ENCODE measurements at places on chromosomes 6 and 20.
A peak's percentile ranks its signal among the peaks of the same experiment; 100 is the strongest.

DNA sequence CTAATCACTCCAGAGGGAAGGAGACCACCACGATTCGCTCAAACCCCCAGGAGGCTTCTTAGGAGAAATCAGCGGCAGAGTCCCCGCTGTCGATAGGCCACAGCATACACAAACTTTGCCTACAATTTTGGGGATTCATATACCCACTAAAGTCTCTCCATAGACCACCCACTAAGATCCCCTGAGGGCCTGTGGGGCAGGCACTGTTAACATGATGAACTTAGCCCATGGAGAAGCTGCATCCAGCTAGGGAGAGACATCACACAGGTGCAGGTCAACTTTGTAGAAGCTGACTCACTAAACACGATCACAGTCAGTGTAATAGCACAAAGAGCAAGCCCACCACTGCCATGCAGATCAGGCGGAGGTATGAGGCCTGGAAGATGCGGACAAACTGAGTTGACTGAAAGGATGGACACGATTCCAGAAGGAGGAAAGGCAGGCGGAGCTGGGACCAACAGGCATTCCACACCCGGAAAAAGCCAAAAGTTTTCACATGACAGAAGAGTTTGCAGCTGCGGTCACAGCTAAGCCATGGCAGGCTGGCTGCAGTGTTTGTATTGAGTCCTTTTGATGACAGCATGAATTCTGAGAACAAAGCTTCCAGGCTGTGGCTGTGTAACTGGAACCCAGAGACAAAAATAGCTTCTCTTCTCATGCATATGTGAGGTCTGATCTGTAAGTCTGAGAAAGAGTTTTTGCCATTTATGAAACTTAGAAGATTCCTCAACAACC, 75.7 kb upstream of the QKI start:
- DNase-seq, result no peak

GRCh38 chr6:159982731-159983506, 14.0 kb downstream of the IGF2R start:
- peak; percentile 23 for DNase-seq

- no peak for DNase-seq
Observed at GRCh38 chr6:1792989-1793388, 183.3 kb downstream of the FOXC1 start.

GRCh38 chr20:63942250-63942951, 13.8 kb downstream of the UCKL1 start:
- peak; percentile 37 for DNase-seq

GRCh38 chr6:36825994-36826393, 13.2 kb downstream of the CPNE5 start:
- no peak for DNase-seq

DNA sequence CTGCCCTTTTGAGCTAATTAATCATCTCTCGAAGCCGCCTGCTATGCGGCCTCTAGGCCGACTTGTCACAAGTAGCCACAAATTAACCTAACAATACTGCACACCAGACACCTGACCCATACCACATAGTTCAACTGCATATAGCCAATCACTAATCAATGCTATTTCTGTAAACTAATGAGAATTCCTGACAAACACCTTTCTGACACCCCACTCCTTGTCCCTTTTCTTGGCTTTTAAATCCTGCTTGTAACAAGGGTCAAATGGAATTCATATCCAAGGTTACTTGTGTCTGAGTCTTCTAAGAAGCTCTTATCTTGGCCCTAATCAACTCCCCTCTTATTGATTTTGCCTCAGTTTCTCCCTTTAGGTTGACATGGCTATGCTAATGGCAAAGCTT, 366.1 kb downstream of the NRN1 start:
- DNase-seq, result no peak

GRCh38 chr6:80969439-80969838, 783.0 kb downstream of the TENT5A start:
- DNase-seq, result no peak

DNA sequence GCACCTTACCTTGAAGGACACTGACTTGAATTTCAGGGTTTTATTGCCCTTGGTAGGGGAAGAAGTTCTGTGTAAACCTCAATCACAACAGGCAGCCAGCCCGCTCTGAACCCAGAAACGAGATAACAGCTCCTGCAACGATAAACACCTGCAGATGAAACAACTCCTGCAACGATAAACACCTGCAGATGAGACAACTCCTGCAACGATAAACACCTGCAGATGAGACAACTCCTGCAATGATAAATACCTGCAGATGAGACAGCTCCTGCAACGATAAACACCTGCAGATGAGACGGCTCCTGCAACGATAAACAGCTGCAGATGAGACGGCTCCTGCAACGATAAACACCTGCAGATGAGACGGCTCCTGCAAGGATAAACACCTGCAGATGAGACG, 54.0 kb upstream of the TBXT start:
- no peak for DNase-seq

DNA sequence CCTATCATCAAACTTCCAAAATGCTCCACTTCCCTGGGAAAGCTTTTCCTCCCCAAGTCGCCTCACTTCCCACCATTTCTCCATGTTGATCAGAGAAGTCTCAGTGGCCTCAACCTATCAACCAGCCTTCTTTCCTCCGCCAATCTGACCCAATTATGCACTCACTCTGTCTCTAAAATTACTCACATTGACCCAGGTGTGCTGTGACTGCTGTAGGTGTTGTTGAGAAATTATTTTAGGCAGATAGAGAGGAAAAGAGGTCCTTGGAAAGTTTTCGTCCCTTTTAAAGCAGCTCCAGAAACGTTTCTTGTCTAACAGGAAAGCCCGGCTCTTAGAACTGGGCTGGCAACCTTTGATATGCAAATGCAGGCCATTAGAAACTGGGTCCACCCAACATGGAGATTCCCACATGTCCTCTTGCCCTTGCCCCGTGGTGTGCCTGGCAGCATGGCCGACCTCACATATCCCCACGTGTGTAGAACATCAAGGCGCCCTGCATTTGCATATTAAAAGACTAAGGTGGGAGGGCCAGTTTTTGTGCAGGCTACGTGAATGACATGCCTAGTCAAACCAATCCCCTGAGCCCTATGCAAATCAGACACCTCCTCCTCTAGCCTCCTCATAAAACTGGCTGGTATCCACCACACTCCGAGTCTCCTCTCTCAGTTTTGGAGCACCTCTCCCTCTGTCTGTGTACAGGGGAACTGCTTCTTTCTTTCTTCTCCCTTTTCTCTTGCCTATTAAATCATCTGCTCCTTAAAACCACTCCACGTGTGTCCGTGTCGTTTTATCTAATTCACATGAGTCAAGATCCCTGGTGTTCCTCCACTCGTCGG, 12.9 kb downstream of the IPCEF1 start:
- no peak for DNase-seq

DNA sequence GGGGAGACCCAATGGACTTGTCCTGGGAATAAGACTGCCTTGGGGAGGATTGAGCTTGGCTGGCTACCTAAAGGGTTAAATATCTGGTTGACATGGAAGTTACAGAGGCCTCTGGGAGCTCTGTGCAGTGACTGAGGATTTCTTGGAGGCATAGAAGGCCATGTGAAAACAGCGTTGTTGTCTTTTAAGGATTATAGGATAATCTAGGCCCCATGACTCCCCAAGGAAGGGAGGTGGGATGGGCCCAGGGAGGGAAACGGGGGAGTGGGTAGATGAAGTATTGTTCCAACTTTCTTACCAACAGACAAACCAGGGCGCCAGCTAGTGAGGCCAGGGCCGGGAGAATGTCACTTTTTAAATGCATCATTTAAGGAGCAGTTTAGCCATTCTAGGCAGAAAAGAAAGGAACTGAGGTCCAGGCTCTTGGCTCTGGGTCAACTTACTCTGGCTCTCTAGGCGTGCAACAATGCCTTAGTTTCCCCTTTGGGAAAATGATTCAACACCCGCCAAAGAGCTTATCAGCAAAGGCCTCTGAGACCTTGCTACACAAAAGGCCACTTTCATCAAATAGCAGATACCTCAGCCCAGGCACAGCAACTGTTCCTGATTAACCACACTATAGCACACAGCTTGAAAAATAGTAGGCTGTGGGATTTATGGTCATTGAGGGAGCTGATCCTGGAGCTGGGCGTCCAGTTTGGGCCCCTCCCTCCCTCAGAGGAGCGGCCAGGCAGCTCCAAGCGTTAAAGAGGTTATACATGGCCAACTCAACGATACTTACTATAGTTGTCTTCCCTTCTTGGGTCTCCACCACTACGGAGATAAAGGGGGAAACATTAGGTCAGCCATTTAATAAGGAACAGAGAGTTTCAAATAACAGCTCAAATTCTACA, 7.0 kb downstream of the MRPS18A start:
- DNase-seq, result no peak

DNA sequence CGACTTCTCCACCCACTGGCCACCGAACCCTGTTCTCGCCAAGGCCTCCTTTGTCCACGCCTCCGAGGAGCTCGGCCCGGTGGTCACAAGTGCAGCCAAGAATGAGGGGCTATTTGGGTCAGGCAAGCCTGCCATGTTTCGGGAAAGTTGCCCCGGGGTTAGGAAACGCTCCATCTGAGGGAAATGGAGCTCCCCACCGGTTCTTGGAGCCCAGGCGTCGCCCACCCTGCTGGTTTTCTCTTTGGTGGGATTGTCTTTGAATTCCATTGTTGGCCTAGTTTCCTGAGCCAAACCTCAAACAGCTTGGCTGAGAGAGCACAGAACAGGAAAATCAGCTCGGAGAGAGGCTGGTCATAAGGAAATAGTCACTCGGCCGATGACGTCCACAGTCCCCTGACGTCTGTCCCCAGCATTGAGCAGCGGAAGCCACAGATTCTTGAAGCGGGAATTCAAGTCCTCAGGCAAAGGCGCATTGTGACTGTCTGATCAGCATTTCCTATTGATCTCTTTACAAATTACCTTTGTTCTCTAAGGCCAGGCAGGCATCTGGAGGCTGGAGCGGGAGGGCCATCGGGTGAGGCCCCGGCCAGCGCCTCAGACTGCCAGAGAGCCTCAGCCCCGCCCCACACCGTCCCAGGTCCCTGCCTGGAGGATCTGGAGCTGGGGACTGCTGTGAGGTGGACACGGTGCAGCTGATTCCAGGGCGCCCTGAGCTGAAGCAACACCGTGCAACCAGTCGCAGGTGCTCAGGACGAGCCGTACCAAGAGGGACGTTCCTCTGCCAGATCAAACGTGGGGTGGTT, 138.6 kb downstream of the DLL1 start:
- DNase-seq, result no peak

DNA sequence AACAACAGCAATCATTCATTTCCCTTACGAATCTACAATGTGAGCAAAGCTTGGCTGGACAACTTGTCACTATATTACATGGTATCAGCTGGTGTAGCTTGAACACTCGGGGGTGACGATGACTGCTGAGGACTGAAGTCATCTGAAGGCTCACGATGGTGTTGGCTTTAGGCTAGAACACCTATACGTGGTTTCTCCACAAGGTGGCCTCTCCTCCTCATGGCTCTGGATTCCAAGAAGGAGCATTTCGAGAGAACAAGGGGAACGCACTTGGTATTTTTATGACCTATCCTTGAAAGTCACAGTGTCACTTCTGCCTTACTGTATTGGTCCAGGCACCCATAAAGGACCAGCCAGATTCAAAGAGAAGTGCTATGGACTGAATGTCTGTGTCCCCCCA, 37.5 kb upstream of the ADGRF1 start:
- no peak for DNase-seq

DNA sequence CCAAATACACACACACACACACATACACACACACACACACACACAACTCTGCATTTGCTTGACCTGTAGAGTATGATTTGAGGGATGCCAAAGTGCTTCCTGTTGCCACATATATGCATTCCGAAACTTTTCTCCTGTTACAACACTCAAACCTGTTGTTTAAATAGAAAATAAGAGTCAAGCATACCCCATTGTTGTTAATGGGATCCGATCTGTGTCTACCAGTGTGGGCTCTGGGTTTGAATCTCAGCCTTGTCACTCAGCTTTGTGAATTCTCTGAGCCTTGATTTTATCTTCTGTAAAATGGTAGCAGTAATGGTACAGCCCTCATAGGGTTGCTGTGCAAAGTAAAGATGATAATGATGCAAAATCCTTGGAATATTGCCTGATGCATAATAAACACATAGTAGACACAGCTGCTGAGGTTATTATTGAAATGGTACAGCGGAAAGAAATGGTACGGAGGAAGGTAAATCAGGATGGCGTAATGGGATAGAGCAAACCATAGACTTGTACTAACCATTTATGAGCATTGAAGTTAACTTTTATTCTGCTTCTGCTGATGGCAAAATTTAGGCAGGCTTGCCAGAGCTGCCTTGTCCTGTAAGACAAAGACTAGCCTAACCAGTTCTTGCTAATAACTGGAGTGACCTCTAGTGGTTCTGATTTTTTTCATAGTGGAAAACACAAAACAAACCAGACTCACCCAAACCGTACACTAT, 113.5 kb upstream of the PHACTR1 start:
- no peak for DNase-seq

DNA sequence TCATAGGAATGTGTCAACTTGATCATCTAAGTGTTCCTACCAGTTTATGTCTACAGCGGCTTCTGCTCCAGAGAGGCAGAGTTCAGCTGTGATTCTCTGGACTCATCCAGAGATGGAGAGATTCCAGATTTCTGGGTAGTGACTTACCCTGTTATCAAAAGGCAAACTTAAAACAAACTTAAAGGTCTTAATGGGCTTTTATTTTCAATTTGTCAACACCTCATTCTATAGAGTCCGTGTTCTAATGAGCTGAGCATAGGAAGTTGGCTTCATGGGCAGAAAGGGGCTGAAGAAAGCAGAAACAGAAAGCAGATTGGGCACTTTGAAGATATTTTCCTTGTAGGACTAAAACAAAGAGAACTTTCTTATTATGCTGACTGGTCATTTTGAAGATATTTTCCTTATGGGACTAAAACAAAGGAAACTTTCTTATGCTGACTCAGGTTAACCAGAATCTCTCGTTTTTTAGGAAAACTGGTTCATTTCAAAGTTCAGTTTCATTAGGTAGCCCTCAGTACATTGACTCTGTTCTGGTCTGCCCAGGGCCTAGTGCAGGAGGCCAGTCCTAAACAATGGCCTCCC, 185.1 kb downstream of the CDH26 start:
- DNase-seq, result no peak

DNA sequence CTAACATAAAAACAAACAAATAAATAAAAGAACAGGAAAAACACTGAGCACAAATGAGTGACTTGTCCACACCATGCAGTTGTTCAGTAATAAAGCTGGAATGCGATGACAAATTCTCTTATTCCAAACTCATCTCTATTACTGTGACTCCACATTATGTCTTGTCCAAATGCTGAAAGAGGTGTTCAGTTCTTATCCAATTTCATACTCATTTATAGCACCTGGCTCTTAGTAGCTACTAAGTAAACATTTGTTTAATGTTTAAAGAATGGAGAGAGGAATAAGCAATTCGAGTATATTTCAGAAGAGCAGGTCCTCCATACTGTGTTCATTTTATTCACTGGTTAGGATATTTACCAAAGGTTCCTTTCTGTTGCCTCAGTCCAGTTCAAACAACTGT, 439.0 kb upstream of the JAG1 start:
- DNase-seq, result no peak

Measured in central memory CD4-positive, alpha-beta T cell (primary cell).